HFFc6 (cell line): ENCODE measurements at places on chromosomes 6 and 20. TPM values are rescaled to one million over a fixed set of nuclear protein-coding genes. Genes with fewer than 3 reads are reported as not detected.
A peak's percentile ranks its signal among the peaks of the same experiment; 100 is the strongest.

DNA sequence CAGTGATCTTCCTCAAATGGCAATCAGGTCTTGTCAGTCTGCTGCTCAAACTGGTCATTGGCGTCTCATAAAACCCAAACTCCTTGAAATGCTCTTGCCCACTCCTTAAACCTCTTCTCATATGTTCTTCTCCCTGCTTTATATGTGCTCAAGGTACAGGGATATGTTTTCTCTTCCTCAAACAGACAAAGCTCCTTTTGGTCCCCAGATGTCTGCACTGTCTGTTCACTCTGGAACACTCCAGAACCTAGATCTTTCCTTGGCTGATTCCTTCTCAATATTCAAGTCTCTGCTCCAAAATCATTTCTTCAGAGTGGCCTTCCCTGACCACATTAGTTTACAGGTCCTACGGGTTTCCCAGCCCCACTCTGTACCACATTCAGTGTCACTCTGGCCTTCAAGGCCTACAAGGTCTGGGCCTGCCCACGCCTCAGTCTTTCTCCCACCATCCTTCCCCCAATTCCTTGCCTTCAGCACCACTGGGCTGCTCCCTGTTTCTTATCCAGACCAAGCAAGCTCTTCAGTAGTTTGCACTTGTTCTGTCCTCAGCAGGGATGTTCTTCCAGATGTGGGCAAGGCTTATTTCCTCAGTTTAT lies 9.0 kb downstream of the THEMIS start:
- H3K36me3 ChIP-seq: no peaks in the 10 kb centered on the region
- H3K4me3 ChIP-seq: no peak overlapping the region
- no peak for DNase-seq

DNA sequence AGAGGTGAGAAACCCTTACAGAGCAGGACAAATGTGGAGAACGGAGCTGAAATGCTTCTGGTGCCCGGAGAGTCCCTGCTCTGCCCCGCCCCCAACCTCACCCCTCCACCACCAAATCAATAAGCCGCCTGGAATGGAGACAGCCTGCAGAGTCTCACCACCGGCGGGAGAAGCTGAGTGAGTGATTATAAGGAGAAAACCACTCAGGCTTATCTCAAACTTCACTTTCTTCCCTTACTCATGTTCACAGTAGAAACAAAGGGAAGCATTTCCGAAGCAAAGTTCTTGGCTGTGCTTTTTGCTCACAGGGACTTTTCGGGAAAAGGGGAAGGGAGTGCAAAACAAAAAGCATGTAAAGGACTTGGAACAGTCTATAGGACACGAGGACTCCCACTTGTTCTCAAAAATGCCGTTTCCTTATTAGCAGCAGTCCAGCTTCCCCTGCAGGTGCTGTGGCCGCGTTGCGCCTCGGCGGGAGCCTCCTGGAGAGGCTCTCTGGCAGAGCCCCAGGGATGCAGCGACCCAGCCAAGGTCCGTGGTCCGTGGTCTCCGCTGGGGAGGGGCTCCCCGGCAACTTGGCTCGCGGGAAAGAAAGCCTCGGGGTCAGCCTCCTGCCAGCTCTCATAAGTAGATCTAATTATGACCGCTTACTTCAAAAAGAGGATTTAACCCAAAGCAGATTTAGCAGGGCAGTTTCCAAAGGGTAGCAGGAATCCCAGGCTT lies 64.8 kb upstream of the TMEM30A start:
- no peaks in the 10 kb centered on the region; the same call in 1 of the 2 replicates for H3K27me3 ChIP-seq
- H3K4me3 ChIP-seq: peak overlapping the region; percentile 65
- H3K4me1 ChIP-seq: peaks cover 7% of the 10 kb centered on the region
- peak; percentile 13 for DNase-seq
- H3K36me3 ChIP-seq: no peaks in the 10 kb centered on the region

Gene OTOR
- not detected in 3 replicates for total RNA-seq

GRCh38 chr6:127634178-127634577 lies 57.2 kb downstream of the C6orf58 start:
- H3K36me3 ChIP-seq: no peaks in the 10 kb centered on the region
- no peak overlapping the region for H3K4me3 ChIP-seq
- DNase-seq: no peak
- H3K27me3 ChIP-seq: peaks cover 1% of the 10 kb centered on the region; the same call in 1 of the 2 replicates

Gene TSPO2
- not detected in 3 replicates for total RNA-seq

- H3K36me3 ChIP-seq: no peaks in the 10 kb centered on the region
- peak overlapping the region; percentile 78 for H3K4me3 ChIP-seq
- H3K27me3 ChIP-seq: 0 out of 2 replicates have a peak, but pooled peaks cover 2% of the 10 kb centered on the region
- peaks cover 40% of the 10 kb centered on the region for H3K4me1 ChIP-seq
Observed at GRCh38 chr6:124881898-124882578, 80.2 kb upstream of the RNF217 start.

Gene TMEM14B
- total RNA-seq: 95.6 and 113 TPM in 2 replicates

Gene CRISP3
- not detected in 3 replicates for total RNA-seq

GRCh38 chr6:8047541-8048292 lies 16.5 kb downstream of the BLOC1S5 start:
- no peak for DNase-seq
- H3K4me3 ChIP-seq: no peak overlapping the region
- H3K4me1 ChIP-seq: no peaks in the 10 kb centered on the region
- H3K27ac ChIP-seq: no peak overlapping the region

Gene CSTF1
- 32.1 to 34.9 TPM (median 33.9 TPM) in 3 replicates for total RNA-seq

DNA sequence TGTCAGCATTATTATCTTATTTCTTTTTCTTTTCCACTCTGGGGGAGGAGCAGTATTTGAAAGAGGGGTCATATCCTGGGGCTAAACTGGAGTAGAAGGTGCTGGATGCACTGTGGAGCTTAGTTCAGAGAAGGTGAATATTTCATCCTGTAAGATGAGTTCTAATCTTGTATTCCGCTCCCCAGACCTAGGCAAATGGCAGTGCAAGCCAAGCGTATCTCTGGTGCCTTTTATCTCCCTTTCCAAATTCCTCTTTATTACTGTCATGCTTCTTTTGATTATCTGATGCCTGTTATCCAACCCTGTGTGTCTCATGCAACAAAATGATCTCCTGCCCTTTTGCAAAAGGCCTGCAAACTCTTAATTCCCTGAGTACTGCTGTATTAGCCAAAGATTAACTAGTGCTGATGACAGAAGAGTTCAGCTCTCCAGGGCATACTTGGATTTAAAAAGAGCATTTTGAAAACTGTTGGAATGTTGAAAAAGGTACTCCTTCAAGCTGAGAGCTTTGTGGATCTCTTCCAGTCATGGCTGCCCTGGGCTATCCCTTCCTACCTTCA lies 138.0 kb downstream of the CARMIL1 start:
- no peaks in the 10 kb centered on the region; the same call in 1 of the 2 replicates for H3K27me3 ChIP-seq
- H3K4me1 ChIP-seq: peaks cover 54% of the 10 kb centered on the region
- no peak for DNase-seq
- no peak overlapping the region for H3K27ac ChIP-seq

DNA sequence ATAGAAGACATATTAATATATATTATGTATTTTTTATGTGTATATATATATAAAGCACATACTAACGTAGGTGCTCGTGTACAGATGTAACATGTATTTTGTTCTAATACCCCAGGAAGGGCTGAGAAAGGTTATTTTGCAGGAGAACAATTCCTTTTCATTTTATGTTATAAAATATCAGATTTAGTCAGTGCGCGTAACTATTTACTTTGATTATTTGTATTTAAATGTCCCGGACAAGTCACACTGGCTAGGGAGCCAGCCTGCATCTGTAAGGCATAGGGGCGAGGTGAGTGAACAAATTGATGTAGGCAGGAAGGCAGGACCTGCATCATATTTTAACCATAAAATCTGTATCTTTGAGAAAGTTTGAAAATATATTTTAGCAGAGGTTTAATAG lies 74.1 kb downstream of the BMP7 start:
- peaks cover 6% of the 10 kb centered on the region; the same call in 1 of the 2 replicates for H3K27me3 ChIP-seq
- DNase-seq: no peak
- H3K27ac ChIP-seq: no peak overlapping the region
- H3K4me1 ChIP-seq: peaks cover 22% of the 10 kb centered on the region

Gene MATN4
- total RNA-seq: not detected in 2 replicates

- no peak for DNase-seq
- H3K27ac ChIP-seq: no peak overlapping the region
- no peaks in the 10 kb centered on the region for H3K27me3 ChIP-seq
- H3K4me1 ChIP-seq: 0 out of 2 replicates have a peak, but pooled peaks cover 4% of the 10 kb centered on the region
Observed at GRCh38 chr20:49904440-49905214, 10.7 kb downstream of the SPATA2 start.
